Hair follicle dermal papilla cell (primary cell): ENCODE measurements at places on chromosomes 6 and 20. TPM values are rescaled to one million over a fixed set of nuclear protein-coding genes. Genes with fewer than 3 reads are reported as not detected.

PPIL6 gene
- 2.1 and 2.3 TPM in 2 replicates for total RNA-seq

PRKN gene
- 6.3 and 6.9 TPM in 2 replicates for total RNA-seq

OR2H2 gene
- not detected in 2 replicates for total RNA-seq

ULBP3 gene
- total RNA-seq: 18.0 and 18.8 TPM in 2 replicates

ACTL10 gene
- 2.3 and 4.5 TPM in 2 replicates for total RNA-seq

FAM217A gene
- 0.16 TPM in 1 of 2 replicates, not detected in the other for total RNA-seq

SOX18 gene
- total RNA-seq: 0.16 and 0.24 TPM in 2 replicates

NRSN1 gene
- total RNA-seq: not detected in 2 replicates
